Renal pelvis (tissue), 12 donors: ENCODE measurements at places on chromosomes 6 and 20. TPM values are rescaled to one million over a fixed set of nuclear protein-coding genes. Genes with fewer than 3 reads are reported as not detected.

The GLP1R gene
- 0.94 TPM for polyA plus RNA-seq

The PTCHD4 gene
- 1.0 TPM for polyA plus RNA-seq

The HMGN4 gene
- 86.5 TPM for polyA plus RNA-seq

The NUP43 gene
- 37.7 TPM for polyA plus RNA-seq

The HSPA12B gene
- 15.7 TPM for polyA plus RNA-seq

The GMNN gene
- polyA plus RNA-seq: 57.9 TPM

The PTPRK gene
- 52.3 TPM for polyA plus RNA-seq

The CALHM5 gene
- polyA plus RNA-seq: 3.4 TPM
